ENCODE measurements at places on chromosomes 2 and 18.

DNA sequence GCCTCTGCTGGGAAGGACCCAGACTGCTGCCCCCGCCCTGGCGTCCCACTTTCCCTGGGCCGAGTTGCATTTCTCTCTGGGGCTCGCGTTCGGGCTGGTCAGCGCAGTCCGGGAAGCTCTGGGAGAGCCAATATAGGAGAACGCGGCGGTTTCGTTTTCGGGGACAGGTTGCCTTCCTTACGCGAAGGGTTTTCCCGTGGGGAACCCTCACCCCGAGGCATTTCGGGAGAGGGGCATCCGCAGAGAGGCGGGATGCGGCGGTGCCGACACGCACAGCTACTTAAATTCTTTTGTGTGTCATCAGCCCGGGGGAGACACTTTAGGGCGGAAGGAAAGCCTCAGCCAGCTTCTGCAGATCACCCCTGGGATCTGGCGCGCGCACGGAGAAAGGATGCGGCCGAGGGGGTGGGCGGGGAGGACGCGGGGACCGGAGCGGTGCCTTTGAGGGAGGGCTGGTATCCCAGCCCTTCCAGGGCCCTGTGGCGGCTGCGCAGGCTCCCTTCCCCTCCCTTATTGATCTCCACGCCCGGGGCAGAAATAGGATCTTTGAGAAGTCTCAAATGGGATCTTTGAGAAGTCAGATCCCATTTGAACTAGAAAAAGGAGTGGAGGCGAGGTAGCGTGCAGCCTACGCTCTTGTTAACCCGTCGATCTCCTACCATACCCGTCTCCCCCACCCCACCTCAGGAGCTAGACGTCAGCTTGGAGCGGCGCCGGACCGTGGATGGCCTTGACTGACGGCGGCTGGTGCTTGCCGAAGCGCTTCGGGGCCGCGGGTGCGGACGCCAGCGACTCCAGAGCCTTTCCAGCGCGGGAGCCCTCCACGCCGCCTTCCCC is 1.2 kb downstream of the GATA6 start:
- no peak for DNase-seq

DNA sequence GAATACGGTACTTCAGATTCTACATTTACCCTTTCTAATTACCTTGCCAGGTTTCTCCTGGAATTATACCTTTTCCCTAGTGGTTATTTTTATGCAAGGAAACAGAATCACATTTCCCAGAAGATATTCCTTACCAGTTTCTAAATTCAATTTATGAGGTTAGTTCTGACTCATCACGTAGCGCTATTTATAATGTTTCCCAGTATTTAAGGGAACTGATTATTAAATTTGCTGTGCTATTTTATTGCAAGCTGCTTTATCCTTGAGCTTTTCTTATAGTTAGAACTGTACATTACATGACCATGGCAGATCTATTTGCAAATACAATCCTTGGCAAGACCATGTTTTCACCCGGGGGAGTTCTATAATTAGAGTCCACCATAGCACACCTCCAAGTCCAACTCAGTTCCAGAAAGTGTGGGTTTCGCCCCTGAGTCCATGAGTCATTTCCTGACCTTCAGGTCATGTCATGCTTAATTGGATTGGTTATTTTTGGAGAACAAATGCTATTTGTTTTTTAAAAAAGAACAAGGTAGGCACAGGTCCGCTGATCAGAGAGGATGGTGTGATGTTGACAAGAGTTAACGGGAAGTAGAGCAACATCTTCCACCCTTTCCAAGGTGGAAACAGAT is 126.6 kb downstream of the ZNF532 start:
- DNase-seq, result no peak

GRCh38 chr18:66708646-66709045 is 104.8 kb upstream of the CDH19 start:
- DNase-seq, result no peak

- no peak for DNase-seq
These were observed 150.0 kb upstream of the MYCN start for GRCh38 chr2:15790326-15790725.

GRCh38 chr18:11501352-11501751 is 108.0 kb upstream of the SLC35G4 start:
- no peak for DNase-seq

DNA sequence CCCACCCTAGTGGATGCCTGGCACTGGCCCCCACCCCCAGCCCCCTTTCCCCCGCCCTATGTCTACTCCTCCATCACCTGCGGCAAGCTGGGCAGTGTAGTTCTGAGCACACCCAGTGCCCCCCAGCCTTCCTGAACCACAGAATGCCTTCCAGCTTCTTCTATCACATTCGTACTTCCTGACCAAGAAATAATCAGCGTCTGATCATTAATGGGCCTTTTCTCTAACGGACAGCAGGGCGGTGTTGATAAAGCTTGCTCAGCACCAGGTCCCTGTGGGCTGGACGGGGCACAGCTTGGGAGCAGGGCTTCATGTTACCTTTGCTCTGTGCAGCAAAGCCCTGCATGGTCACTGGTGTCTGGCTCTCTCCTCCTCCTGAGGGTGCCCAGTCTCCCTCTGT is 15.4 kb downstream of the UXS1 start:
- DNase-seq, result no peak

GRCh38 chr18:64134044-64134747 is 14.7 kb downstream of the LINC00305 start:
- DNase-seq, result no peak

DNA sequence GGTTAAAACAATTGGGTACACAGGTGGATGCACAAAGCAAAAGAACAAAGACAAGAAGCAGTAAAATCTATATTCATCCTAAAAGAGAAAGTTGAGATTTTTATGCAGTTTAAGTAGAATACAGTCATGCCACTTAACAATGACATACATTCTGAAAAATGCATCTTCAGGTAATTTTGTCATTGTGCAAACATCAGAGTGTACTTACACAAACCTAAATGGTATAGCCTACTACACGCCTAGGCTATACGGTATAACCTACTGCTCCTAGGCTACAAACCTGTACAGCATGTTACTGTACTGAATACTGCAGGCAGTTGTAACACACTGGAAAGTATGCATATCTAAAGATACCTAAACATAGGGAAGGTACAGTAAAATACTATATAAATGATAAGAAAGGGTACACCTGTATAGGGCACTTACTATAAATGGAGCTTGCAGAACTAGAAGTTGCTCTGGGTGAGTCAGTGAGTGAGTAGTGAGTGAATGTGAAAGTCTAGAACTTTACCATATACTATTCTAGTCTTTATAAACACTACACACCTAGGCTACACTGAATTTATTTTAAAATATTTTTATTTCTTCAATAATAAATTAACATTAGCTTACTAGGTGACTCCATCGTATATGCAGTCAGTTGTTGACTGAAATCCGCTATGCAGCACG is 132.9 kb downstream of the BARD1 start:
- no peak for DNase-seq

GRCh38 chr2:26251893-26252292 is 7.2 kb downstream of the HADHB start:
- DNase-seq, result no peak

GRCh38 chr2:77818186-77818585 is 296.0 kb upstream of the LRRTM4 start:
- DNase-seq, result no peak

DNA sequence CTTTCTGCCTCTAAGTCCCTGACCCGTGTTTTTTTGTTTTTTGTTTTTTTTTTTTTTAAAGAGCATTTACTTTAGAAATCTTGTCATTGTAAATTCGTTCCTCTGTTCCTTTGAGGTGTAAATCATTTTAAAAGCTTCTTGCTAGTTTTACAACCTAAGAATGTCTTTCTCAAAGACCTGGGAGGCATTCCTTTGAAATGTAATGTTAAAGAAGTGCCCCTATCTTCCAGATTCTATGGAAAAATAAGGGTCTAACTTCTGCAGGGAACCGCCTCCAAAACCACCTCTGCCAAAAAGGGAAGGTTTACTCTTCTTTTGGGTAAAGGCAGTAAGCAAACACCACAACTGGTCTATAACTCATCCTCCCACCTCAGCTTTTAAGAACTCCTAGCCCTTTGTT is 259.6 kb upstream of the ZNF804A start:
- DNase-seq, result no peak

DNA sequence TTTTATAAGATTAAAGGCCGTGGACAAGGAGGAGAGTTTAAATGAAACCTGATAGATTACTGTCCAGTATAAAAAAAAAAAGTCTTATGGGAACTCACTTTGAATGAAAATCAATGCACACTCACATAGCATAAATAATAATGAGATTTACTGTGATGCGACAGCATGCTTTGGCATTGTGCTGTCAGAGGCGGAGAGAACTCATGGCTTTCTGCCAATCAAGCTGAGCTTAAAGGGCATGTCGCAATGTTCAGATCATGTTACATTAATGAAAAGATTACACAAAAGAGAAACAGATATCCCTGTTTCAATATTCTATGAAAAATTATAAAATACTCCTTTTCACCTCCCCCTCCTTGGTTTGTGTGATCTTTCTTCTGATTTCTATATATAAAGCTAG is 310.8 kb downstream of the ERBB4 start:
- DNase-seq, result peak; percentile 51

GRCh38 chr2:37912056-37912455 is 13.0 kb upstream of the RMDN2 start:
- no peak for DNase-seq

GRCh38 chr2:231238689-231239088 is 40.3 kb downstream of the ARMC9 start:
- DNase-seq, result no peak

DNA sequence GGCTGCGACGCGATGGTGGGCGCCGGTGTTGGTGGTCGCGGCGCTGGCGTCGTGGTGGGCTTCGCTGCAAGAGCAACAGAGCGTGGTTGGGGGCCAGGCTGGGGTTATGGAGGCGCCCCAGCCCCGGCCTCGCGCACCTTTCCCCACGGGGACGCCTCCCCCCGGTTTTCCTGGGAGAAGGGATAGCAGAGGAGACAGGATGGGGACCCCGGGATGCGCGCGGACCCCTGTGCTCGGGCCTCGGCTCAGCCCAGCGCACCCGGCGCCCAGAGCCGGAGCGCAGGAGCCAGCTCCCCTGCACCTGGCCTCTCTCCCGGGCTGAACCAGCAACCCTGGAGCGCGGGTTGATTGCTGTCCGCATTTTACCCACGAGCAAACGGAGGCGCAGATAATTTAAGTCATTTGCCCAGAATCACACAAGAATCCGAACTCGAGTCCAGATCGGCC is 1.0 kb downstream of the CD8A start:
- DNase-seq, result no peak
